Inflammatory macrophage (primary cell): ENCODE measurements at places on chromosomes 2 and 18.
A peak's percentile ranks its signal among the peaks of the same experiment; 100 is the strongest.

DNA sequence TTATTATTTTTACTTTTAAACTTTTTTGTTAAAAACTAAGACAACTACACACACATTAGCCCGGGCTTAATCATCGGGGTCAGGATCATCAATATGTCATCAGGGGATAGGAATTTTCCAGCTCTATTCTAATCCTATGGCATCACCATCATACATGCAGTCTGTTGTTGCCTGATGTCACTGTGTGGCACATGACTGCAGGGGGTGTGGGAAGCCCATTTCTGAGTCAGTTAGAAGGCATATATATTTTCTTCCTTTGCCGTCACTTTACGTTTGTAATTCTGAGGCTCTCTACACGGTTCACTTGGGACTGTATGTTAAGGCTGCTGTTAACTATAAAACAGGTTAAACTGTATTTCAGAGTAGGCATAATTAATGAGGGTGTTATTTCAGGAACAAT lies 144.4 kb upstream of the ITGA6 start:
- DNase-seq = peak; percentile 92

DNA sequence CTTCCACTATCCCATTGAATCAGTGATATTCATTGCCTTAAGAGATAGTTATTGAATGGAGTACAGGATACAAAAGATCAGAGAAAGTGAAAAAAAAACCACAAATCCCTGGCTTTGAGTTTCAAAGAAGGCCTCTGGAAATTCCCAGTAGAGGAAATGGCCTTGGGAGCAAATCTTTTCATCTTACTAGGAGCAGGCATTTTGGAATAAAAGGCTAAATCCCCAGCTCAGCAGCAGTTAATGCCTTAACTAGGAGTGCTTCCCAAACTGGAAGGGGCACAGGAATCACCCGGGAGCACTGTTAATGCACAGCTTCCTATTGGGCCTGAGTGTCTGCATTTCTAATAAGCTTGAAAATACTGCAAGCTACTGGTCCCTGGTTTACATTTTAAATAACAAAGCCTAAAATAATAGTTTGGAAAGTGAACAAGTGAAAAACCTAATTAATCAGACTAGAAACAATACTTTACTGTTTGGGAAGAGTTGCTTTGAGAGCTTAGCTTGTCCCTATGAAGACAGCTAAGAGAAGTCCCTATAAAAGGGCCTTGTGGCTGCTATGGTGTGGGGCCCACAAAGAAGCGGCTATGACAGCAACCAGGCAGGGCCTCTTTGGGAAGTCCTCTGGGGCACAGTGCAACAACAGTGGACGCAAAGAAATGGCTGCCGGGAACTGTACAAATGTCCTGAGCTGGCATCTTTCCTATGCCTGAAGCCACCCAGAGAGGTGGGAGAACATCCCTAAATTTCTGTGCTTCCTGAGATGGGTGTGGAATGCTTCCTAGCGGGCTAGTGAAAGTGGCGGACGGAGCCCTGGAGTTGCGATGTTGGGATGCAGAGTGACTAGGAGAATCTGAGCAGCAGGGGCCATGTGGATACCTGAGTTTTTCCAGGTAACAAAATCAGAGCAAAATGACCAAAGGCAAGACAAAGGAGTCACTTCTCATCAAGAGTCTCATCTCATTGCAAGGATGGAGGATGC lies 117.1 kb upstream of the KLHL14 start:
- no peak for DNase-seq

GRCh38 chr2:235041221-235041917 lies 89.6 kb downstream of the SH3BP4 start:
- DNase-seq = no peak

- no peak for DNase-seq
Observed at GRCh38 chr2:150125708-150126107, 361.8 kb downstream of the RND3 start.

DNA sequence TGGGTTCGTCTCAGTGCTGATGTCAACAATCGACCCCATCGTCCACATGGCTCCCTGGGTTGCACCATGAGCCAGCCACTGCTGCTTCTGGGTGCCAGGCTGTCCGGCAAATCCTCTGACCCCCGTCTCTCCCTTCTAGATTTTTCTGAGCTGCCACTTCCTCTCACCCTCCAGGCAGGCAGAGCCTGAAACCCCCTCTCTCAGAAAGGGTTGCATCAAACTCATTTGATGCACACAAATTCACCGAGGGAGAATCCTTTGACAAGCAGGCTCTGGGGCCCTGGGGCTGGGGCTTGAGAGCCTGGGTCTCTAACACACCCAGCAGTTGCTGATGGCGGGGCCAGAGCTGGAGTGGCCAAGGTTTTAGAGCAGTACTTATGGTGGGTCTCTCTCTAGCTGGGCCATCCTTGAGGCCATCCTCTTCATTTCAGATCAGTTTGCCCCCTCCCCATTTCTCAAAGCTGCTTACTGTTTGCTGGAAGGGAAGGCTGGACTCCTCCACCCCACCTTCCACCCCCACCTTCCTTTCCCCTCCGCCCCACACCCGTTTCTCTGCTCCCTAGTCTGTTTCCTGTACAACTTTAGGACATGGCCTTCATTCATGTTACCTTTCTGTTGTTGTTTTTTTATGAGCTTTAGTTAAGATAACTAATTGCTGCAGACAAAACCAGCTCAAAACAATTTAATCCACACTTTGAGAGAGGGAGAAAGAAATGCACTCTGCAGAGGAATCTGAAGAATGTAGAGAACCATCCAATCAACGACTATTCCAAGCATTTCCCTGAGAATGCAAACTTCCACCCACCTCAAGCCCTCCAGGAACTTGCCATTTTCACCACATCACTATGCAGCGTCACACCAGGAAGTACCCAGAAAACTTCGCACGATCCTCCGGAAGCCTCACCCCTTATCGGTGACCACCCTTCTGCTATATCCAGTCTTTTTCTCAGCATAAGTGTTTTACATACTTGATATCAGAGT lies 69.5 kb downstream of the ARL4C start:
- peak; percentile 44 for DNase-seq

DNA sequence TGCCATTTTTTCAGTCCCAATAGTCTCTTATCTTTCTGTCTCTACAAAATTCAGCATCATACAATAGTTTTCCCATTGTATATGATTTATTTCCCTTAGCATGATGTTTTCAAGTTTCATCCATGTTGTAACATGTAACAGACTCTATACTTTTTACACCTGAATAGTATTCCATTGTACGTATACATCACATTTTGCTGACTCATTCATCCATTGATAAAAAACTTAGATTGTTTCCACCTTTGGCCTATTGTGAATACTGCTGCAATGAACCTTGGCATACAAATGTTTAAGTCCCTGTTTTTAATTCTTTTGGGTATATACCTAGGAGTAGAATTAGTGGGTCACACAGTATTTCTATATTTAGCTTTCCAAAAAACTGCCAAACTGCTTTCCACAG lies 349.3 kb upstream of the CDH2 start:
- no peak for DNase-seq

DNA sequence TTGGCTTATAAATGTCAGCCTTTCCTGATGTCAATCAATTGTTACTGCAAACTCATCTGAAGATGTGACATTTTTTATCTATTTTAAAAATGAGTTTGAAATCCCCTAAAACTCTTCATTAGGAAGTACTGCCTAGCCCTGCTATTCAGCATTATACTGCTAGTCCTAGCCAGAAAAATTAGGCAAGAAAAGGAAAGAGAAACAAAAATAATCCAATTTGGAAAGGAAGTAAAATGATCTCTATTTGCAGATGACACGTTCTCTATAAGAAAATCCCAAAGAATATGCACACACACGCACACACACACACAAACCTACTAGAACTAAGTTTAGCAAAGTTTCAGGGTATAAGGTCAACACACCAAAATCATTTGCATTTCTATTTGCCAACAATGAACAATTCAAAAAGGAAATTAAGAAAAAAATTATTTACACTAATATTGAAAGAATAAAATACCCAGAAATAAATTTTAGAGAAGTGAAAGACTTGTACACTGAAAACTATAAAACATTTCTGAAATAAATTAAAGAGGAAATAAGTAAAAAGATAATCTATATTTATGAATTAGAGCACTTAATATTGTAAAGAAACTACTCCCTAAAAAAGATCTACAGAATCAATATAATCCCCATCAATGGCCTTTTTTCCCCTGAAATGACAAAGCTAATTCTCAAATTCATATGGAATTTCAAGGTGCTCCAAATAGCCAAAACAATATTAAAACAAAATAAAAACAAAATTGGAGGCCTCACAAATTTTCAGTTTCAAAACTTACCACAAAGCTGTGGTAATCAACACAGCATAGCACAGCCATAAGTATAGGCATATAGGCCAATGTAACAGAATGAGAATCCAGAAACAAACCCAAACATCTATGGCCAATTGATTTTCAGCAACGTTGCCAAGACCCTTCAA lies 433.7 kb upstream of the TRIB2 start:
- DNase-seq = no peak

- DNase-seq = no peak
Observed at GRCh38 chr2:108905176-108905575, 83.8 kb downstream of the EDAR start.

DNA sequence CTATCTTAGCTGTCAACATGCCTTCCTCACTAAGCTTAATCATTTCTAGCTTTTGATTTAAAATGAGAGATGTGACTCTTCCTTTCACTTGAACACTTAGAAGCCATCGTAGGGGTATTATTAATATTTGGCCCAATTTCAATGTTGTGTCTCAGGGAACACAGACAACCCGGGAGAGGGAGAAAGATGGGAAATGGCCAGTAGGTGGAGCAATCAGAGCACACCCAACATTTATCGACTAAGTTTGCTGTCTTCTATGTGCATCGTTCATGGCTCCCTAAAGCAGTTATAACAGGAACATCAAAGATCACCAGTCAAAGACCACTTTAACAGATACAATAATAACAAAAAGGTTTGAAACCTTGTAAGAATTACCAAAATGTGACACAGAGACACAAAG lies 110.2 kb downstream of the OLA1 start:
- DNase-seq = peak; percentile 26

GRCh38 chr18:7946734-7947377 lies 379.7 kb downstream of the PTPRM start:
- no peak for DNase-seq

DNA sequence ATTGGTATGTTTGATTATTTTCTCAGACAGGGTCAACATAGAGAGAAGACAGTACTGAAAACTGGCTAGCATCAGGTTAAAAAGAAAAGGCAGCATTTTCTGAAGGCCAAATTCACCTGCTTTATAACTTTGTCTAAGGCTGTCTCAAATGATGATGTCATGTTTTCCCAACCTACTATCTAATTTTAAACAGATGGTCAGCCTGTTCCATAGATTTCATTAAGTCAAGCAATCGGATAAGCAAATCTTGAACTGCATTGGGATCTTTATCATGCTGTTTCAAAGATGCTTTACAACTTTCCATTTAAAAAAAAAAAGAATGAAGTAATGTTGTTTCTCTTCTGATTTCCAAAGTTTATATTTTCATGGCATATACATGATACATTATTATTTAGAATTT lies 56.3 kb upstream of the SPOPL start:
- no peak for DNase-seq

DNA sequence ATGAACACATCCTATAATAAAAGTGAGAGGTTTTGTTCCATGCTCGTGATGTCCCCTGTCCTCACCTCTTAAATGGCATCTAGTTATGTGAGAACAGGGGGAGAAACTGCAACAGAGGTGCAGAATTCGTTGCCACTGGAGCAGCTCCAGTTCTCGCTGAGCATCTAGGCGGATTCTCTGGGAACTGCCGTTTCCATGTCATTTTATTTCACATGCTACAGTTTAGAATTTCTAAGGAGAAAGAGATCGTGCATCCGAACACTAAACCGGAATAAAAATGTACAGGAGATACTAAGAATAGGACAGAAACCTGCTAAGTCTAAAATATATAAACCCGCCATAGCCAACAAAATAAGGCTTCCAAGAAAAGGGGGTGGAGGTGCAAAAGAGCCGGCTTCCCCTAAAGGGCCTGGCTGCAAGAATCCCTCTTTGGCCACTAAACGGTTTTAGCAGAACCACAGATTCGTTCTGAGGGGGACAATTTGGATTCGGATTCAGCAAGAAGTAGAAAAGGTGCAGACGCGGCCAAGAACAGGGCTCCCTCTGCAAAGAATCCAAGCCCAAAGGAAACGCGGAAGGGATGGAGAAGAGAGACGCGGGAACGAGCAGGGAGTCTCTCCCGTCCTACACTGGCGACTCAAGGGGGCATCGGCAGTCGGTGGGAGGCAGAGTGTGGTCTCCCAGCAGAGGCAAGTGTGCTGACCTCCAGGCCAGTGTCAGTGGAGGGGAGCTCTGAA lies 1.3 kb downstream of the TMEM163 start:
- no peak for DNase-seq

DNA sequence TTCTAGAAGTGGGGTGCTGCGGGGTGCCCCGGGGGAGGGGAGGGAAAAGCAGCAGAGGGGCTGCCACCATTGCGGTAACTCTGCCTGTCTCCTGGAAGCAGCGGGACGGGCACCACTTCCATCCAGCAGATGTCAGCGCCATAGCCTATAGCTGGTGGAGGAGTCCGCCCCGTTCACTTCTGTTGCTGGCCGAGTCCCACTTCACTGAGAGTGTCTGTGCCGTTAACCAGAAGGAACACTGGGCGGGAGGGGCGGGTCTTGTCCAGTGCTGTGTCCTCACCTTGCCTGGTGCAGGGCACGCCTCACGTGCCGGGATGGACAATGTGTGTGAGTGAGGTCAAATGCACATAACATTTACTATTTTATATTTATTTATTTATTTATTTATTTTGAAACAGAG lies 19.3 kb upstream of the ODC1 start:
- no peak for DNase-seq

DNA sequence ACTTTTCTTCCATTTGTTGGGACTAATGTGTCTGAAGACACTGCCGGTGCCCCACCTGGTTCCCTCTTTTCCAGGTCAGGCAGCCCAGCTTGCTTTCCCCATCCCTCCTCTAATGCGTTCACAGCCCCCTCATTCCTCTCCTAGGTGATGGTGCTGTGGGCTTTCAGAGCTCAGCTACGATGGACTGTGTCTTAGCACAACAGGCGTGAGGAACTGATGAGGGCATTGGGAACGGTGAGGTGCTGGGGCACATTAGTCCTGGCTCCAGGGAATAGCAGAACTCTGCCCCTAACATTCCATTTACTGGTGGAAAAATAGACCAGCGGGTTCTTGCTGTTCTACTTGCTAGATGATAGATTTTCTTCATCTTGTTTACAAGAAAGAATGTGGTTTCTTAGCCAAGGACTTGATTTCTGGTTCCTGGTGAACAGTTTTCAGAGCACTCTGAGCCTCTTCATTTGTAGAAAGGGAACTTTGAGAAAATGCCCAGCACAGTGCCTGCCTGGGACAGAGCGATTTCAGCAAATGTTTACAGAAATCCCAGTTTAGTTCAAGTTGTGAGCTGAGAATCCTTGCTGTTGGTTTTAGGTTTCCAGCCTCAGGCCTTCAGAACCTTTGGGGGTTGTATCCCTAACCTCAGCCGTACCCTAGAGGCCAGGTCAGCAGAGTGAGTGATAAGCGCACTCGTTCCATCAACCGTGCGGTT lies 42.5 kb downstream of the LDLRAD4 start:
- DNase-seq = no peak

- DNase-seq = peak; percentile 29
Observed at GRCh38 chr2:101806701-101807100, 109.2 kb downstream of the MAP4K4 start.

GRCh38 chr2:192215096-192215877 lies 20.6 kb upstream of the TMEFF2 start:
- DNase-seq = no peak
